GM19239 (cell line): ENCODE measurements at places on chromosomes 7 and 10.
A peak's percentile ranks its signal among the peaks of the same experiment; 100 is the strongest.

DNA sequence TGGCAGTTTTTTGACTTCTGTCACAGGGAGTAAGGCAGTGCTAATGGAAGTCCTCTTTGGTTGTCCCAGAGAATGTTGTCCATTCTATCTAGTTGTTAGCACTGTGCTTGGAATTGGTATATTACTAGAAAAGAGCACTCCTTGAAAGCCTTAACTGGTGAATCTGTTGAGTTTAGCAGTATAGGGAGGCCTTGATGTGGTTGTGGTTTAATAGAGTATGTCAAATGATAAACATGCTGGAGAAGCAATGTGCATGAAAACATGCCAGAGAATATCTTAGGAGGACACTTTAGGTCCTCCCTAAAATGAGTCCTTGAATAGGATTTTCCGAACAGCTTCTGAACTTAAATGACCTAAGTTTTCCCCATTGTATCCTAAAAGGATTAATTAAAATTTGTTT is 98.6 kb downstream of the BTRC start:
- DNase-seq = no peak

- no peak for DNase-seq
These were observed 35.9 kb upstream of the AP5Z1 start for GRCh38 chr7:4739528-4739992.

GRCh38 chr10:121611393-121612159 is 13.3 kb upstream of the FGFR2 start:
- no peak for DNase-seq

GRCh38 chr7:40374575-40374974 is 239.8 kb downstream of the SUGCT start:
- no peak for DNase-seq

DNA sequence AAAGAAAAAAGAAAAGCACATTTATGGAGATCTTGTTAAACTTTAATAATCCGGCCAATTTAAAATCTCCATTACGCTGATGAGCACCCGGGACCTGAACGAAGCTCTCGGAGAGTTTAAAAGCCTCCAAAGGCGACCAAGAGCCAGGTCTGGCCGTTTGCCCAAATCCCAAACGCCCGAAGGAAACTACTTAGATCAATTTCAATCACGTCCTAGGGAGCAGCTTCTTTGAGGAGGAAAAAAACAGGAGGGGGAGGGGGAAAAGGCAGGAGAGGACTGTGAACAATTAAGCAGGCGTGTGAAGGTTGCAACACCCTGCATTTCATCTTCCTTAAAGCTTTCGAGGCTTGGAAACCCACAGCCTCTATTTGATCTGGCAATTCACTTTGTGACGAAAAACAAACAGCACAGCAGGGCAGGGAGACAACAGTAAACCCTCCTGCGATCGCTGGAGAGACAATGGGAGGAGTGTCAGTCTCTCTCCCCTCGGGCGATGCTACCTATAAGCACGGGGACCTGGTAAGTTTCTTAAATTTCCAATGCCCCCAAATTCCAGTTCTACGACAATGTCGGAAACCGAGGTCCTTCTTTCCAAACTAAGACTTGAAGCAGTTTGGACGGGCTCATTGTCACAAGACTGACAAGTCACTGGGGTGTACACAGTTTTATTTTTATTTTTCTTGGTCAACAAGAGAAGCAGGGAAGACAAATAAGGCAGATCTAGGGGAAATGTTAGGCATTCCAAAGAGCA is 1.2 kb downstream of the KLF6 start:
- no peak for DNase-seq

- DNase-seq = no peak
These were observed 14.5 kb downstream of the CAPZA2 start for GRCh38 chr7:116876664-116877442.

GRCh38 chr7:87456247-87456646 is 19.2 kb downstream of the ABCB4 start:
- DNase-seq = no peak

DNA sequence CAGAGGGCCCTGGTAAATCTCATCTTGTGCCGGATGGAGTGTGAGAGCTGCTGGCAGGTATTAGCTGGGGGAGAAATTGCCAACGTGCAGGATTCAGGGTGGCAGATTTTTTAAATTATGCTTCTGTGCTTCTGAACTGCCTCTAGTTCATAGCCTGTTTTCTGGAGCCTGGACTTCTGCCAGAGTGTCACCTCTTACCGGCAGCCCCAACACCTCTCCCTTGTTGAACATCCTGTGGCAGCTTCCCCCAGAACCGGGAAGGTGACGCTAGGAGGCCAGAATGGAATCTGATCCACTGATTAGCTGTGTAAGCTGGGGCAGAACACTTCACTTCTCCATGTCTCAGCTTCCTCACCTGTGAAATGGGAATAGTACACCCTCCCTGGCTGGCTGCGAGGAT is 5.1 kb downstream of the VWA2 start:
- no peak for DNase-seq

DNA sequence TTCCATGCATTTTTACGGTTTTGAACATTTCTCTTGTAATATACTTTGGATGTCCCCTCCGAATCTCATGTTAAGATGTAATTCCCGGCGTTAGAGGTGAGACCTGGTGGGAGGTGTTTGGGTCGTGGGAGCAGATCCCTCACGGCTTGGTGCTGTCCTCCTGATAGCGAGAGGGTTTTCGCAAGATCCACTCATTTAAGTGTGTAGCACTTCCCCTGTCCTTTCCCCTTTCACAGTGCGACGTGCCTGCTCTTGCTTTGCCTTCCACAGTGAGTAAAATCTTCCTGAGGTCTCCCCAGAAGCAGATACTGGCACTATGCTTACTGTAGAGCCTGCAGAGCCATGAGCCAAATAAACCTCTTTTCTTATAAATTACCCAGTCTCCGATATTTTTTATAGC is 6.6 kb downstream of the GPR141 start:
- DNase-seq = no peak

DNA sequence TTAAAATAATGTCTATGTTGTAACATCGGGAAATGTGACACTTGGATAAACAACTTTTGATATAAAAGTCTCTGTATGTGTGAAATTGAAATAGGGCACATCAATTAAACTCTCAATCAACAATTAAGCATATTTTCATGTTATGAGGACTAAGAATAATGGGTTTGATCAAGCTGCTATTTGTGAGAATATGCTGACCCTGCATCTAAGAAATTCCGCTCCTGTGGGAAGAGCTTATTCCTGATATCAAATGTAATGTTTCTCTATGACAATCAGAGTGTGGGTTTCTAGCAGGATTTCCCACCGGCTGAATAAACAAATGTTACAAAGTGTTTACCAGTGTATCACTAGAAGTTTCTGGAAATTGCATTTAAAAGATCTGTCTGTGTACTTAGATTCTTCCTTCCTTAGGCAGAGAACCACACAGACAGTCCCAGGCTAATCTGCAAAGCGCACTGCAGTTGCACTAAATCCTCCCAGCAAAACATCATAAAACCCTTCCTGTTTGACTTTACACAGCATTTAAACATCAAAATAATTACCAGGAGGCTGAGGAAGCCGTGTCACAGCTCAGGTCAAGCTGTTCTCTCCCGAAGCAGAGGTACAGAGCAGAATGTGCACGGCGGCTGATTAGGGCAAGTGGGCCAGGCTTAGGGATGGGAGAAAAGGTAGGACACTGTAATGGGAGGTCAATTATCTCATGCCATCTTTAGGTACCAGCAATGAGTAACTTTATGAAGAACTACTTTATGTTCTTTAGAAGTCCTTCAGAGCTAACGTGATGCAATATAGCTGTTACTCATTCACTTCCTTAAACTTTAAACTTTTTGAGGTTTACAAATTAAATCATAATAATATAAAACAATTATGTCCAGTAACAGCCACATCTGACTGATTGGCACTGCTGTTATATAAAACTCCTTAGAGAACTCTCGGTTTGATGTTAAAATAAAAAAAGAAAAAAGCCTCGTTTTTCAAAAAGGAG is 109.1 kb upstream of the CTTNBP2 start:
- no peak for DNase-seq

GRCh38 chr10:74909670-74910069 is 83.3 kb downstream of the KAT6B start:
- no peak for DNase-seq

- DNase-seq = peak; percentile 77
These were observed 97.9 kb downstream of the WDR11 start for GRCh38 chr10:120948889-120949608.

DNA sequence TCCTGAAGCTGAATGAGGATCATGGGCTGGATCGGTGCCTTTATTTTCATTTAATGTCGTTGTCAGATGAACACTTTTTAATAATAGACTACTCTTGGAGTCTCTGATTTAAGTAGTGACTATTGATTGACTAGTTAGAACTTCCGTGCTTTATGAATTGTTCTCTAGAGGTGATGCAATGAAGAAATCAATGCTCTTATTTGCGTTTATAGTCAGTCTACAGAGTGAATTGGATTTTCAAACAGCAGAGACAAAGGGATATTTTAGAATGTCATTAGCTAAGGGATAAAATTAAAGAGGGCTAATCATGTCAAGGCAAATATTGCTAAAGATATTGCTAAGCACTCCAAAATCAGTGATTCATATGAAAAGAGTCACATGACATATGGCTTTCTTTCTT is 652.0 kb upstream of the NRP1 start:
- no peak for DNase-seq

DNA sequence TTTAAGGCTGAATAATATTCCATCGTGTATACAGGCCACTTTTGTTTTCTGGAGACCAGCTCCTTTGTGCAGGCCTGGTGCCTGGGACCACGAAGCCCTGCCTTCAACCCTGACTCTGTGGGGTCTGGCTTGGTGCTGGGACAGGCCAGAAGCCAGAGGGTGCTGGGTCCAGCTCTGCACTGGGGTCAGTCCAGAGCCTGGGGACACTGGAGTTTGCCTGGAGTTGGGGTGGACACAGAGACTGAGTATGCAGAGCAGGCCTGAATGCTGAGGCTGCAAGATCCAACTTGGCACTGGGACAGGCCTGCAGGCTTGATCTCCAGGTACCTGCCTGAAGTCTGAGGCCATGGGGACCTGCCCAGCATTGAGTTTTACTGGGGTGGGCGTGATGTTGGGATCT is 558.8 kb upstream of the CNTNAP2 start:
- no peak for DNase-seq

DNA sequence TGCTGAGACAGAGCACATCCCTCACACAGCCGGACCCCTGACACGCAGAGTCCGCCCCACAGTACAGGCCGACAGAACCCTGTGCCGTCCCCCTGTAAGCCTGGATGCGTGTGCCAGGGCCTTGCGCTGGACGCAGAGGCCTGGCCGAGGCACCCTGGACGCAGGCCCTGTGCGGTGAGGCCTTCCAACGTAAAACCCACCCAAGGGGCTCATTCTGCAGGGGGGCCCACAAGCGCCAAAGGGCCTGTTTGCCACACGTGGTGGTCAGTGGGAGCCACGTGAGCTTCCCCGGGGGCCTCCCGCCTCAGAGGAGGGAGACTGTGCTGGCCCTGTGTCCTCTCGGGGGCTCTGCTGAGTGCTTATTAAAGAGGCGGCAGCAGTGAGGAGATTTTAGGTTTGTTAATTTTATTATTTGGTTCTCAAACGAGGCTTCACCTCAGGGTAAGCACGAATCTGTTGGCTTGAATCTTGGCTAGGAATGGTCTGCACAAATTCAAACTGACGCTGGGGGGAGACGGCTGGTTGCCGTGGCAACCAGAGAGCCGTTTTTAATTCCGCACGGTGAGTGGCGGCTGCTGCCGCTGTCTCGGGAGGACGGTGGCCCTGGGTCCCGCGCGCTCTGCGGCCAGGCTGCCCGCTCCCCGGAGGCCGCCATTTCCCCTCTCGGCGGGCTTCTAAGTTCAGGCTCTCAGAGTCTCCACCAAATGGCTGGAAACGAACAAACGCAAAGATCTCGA is 4.9 kb upstream of the ADGRA1 start:
- no peak for DNase-seq

- no peak for DNase-seq
These were observed 169.8 kb downstream of the WNT2 start for GRCh38 chr7:117153016-117153545.

DNA sequence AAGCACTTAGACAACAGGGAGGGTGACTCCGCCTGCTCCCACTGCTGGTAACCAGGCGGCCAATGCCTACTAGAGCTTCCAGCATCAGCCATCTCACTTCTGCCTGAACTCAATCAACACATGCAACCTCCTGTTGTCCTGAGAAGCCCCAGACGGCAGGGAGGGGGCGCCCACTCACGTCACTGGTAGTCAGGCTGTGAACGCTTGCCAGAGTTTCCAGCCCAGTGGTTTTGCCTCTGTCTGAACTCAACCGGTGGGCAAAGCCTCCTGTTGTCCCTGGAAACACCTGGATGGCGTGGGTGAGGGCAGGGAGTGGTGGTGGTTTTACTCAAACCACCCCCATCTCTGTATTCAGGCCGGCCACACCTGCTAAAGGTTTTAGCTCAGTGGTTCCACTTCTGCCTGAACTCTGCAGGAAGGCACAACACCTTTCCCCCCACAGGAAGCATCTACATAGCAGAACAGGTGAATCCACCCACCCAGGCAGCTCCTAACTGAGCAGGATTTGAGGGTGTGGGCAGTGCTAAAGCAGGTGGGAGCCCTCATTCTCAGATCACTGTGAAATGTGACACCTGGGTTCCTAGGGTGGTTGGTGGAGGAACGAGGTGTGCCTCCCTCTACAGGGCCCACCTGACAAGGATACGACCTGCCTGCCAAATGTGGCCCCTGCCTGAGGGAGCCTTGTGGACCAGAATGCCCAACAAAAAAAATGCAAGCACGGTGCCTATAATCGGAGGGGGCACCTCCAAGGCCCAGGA is 563.0 kb upstream of the SEMA3D start:
- no peak for DNase-seq

DNA sequence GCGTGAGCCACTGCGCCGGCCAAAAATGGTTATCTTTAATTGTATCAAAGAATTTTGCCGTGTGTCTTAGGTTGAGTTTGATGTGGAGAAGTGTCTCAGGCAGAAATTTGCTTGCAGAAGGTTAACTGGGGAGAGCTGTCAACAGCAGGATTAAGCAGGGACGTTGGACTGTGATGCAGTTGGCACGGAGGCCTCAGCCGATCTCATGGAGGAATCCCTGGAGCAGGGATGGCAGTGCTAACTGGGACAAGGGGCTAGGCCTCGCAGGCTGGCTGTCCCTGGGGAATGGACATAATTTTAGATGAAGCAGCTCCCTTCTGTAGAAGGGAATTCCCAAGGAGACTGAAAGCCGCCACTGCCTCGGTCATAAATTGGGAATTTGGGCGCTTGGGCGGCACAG is 12.3 kb upstream of the KIF5B start:
- DNase-seq = no peak

DNA sequence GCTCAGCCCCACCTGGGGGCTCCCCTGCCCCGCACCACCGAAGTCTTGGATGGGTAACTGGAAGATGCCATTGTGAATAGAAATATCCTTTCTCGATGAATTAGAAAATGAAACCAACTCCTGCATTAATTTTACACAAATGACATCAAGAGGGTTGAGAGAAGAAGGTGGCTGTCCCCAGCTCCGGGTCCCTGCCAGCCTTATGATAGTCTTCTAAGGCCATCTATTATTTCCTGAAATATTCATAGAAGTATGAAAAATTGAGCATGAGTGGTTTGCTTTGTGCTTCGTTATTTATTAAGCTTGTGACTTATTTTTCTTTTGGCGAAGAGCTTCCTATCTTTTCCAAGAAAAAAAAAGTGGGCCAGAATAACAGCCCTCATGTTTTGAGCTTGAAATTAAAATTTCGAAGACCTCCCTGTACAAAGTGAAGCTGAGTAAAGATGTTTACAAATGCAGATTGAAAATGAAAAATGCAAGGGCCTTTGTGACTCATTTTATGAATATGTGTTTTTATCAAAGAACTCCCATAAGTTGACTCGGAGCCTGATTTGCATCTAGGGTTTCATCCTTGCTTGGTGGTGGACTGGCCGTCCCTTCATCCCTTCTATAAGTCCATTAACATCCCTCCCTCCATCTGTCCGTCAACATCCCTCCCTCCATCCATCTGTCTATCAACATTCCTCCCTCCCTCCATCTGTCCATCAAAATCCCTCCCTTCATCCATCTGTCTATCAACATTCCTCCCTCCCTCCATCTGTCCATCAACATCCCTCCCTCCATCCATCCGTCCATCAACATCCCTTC is 20.5 kb upstream of the CFAP46 start:
- no peak for DNase-seq
